ENCODE measurements at places on chromosomes 2 and 18.

DNA sequence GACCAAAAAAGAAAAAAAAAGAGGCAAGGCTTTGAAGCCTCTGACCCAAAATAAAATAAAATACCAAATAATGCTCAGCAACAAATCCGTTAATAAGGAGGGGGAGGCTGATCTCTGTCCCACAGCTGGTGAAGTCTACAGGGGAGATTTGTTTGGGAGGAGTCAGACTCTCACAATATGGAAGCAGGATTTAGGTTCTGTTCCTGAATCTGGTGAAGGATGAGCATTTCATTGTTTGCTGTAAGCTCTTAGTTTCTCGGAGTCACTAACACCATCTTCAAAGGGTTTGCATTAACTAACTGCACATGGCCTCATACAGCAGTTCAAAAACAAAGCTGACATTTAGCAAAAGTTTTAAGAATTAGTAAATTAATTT is 339.4 kb upstream of the TNP1 start:
- DNase-seq = no peak

- DNase-seq = no peak
These were observed 839 bp upstream of the GPR148 start for GRCh38 chr2:130728007-130728454.

GRCh38 chr2:71620851-71621251 is 167.5 kb downstream of the DYSF start:
- DNase-seq = no peak

- DNase-seq = no peak
These were observed 69.6 kb downstream of the GYPC start for GRCh38 chr2:126725580-126725979.

- no peak for DNase-seq
These were observed 38.6 kb downstream of the SNED1 start for GRCh38 chr2:241036964-241037421.

DNA sequence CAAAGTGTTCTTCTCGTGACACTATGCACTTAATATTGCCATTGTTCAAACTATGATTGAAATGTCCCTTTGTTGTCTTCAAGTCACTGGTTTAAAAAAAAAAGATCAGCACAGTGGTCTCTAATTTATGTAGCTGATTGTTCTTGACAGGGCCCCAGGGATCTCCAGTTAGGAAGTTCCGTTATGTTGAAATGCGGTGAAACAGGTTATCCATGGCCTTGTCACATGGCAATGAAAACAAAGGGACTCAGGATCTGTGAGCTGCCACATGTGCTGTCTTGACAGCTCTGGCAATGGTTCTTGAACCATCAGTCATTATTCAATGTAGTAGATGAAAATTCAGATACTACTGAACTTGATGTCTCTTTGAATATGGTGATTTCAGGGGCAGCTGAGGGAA is 147.4 kb downstream of the SETBP1 start:
- no peak for DNase-seq

GRCh38 chr2:96839293-96839874 is 4.4 kb downstream of the ANKRD23 start:
- no peak for DNase-seq

DNA sequence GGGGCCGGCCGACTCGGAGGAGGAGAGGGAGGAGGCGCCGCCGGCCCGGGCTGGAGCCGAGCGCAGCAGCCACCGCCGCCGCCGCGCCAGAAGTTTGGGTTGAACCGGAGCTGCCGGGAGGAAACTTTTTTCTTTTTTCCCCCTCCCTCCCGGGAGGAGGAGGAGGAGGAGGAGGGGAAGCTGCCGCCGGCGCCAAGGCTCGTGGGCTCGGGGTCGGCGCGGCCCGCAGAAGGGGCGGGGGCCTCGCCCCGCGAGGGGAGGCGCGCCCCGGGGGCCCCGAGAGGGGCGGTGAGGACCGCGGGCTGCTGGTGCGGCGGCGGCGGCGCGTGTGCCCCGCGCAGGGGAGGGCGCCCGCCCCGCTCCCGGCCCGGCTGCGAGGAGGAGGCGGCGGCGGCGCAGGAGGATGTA is 316 bp downstream of the CRIM1 start:
- no peak for DNase-seq

DNA sequence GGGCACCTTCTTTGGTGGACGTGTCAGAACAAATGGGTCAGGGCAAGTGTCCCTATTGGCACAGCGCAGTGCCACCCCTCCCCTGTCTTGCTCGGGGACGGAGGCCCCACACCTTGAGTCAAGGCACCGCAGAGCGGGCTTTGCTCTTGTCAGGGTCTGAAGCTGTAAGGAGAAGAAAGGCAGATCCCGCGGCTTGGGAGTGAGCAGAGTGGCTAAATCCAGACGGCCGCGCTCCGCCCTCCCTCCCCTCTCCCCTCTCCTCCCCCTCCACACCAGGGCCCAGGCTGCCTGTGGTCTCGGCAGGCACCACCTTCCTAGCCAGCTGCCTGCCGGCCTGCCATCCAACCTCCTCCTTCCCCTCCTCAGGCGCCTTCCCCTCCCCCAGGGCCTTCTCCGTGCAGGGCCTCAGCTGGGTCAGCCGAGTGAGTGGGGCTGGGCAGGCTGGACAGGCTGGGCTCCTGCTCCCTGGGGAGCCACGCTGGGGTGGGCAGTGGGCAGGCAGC is 25.8 kb downstream of the SPEG start:
- DNase-seq = peak; percentile 71

Data from NCI-H510A (cell line).